DMS53 (cell line): ENCODE measurements at places on chromosomes 12 and 14.

- DNase-seq, result peak; percentile 54
Observed at GRCh38 chr14:78752518-78753188, 582.5 kb downstream of the NRXN3 start.

DNA sequence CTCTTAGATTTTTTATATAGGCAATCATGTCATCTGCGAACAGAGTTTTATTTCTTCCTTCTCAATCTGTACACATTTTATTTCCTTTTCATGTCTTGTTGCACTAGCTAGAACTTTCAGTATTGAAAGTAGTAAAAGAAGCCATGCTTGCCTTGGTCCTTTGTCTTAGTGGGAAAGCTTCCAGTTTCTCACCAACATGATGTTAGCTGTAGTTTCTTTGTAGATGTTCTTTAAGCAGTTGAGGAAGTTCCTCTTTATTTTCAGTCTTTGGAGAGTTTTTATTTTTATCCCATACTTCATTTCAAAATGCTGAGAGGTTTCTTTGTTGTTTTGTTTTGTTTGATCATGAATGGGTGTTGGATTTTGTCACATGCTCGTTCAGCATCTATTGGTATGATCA is 12.7 kb upstream of the RIMKLB start:
- DNase-seq, result no peak

DNA sequence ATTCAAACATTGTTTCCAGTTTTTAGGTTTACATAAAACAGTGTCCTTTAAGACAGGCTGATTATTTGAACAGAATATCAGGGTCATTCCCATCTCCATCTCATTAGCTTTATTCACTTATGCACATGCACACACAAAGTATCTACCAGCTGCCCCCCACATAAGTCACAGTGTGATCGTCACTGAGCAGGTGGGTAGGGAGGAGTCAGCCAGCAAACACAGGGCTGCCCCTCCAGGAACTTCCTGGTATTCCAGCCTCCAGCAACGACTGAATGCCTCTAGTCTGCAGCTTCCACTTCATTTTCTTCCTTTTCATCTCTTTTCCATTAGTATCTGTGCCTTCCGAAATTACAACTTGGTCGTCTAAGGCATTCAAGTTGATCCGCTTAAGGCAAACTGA is 48.8 kb upstream of the FOXN3 start:
- DNase-seq, result no peak

DNA sequence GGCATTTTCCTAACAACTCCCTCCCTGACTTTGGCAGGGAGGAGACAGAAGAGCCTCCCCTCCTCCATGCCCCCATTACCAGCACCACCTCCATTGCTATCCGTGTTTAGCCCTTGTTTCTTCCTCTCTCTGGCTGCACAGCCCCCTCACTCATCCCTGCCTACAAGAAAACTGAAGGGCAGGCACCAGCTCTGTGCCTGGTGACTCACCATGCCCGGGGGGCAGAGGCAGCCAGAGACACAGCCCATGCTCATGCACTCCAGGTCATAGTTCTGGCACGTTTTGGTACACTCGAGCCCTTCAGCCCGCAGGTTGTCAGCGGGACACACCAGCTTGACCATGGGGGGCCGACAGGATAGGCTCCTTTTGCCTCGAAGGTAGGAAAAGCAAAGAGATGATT is 80.4 kb downstream of the VWF start:
- no peak for DNase-seq

DNA sequence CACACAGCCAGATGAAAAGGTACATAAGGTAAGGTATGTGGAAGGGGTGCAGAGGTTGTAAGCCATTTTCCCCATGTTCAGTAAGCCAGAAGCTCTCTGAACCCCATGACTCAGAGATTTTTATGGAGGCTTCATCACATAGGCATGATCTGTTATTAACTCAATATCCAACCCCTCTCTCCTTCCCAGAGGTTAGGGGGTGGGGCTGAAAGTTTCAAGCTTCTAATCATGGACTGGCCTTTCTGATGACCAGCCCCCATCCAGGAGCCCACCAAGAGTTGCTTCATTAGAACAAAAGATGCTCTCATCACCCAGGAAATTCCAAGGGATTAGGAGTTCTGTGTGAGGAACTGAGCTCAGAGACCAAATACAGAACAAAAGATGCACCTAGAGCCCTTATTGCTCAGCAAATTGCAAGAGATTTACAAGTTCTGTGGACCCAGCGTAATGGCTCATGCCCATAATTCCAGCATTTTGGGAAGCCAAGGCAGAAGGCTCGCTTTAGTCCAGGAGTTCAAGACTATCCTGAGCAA is 103.2 kb upstream of the DAAM1 start:
- DNase-seq, result no peak

GRCh38 chr14:46571970-46572369 is 79.6 kb downstream of the RPL10L start:
- peak; percentile 63 for DNase-seq

GRCh38 chr14:96160913-96161310 is 43.7 kb upstream of the BDKRB2 start:
- DNase-seq, result no peak

DNA sequence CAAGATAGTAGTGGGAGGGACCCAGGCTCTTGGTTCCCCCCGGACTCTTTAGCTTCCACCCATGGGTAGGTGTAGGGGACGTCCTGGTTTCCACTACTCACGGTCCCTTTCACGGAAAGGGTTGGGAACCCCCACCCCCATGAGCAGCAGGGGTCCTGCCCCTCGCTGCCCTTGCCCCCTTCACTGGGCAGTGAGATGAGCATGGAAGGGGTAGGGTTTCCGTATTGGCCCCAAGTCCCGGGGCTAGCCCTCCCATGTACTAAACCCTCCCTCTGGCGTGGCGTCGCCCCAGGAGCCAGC is 12.7 kb downstream of the AGAP2 start:
- no peak for DNase-seq

GRCh38 chr14:35218963-35219362 is 73.2 kb upstream of the PSMA6 start:
- DNase-seq, result no peak

DNA sequence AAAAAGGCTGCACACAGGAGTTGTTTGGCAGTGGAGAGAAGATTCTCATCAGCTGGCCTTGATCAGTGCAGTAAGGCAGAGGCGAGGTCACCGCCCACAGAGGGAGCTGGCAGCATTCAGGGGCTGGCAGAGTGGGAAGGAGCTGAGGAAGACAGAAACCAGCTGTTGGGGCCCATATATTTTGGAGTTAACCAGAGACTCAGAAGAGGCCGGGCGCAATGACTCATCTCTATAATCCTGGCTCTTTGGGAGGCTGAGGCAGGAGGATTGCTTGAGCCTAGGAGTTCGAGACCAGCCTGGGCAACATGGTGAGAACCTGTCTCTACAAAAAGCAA is 17.7 kb downstream of the SMCO2 start:
- DNase-seq, result no peak

GRCh38 chr14:93056840-93057585 is 58.7 kb downstream of the ITPK1 start:
- DNase-seq, result no peak

GRCh38 chr14:86652526-86652925 is 1122.6 kb downstream of the FLRT2 start:
- DNase-seq, result no peak

GRCh38 chr12:6899837-6900519 is 4.6 kb upstream of the LRRC23 start:
- peak; percentile 75 for DNase-seq

GRCh38 chr12:29025937-29026336 is 123.1 kb upstream of the FAR2 start:
- no peak for DNase-seq
